Caudate nucleus (tissue), 63 donors: ENCODE measurements at places on chromosomes 3 and 15.

GRCh38 chr3:56960234-56960917 lies 100.1 kb upstream of the SPATA12 start:
- DNase-seq: no peak

DNA sequence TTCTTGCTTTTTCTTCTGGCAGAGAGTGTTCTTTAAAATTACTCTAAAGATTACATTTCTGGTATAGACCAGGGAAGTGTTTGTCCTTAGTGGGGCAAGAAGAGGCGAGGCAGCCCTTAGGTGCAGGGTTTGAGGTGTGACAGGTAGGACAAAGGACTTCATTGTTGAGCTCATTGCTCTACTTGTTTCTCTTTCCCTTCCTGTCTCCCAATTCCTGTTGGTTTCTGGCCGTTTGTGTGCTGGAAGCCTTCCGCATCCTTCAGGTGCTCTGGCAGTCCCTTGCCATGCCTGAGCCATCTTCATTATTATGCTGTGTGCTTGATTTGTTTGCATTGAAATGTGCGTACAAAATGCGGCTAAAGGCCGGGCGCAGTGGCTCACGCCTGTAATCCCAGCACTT lies 85.1 kb downstream of the CCK start:
- DNase-seq: no peak

DNA sequence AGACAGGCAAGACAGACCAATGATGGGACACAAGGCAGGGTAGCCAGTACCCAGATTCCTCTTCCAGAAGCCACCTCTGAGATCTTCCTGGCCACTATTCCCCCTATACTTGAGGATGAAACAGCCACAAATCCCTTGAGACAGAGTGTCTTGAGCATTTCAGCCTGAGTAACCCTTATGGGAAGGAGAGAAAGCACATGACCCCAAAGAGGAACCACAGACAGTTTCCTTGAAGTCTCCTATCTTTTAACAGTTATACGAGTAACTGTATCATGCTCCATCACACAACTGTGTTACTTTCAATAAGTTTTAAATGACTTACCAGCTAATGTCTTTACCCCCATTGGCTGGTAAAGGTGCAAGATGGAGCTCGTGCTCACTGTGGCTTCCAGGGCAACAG lies 9.3 kb downstream of the VIPR1 start:
- DNase-seq: no peak

GRCh38 chr15:49122541-49123062 lies 32.8 kb downstream of the COPS2 start:
- no peak for DNase-seq

- peak; percentile 21 for DNase-seq
Observed at GRCh38 chr3:184540777-184541681, 20.6 kb upstream of the EPHB3 start.

- DNase-seq: no peak
Observed at GRCh38 chr3:22724420-22724819, 478.7 kb upstream of the UBE2E2 start.
